Esophagus mucosa (tissue), 1 donor: ENCODE measurements at places on chromosomes 6 and 20.

DNA sequence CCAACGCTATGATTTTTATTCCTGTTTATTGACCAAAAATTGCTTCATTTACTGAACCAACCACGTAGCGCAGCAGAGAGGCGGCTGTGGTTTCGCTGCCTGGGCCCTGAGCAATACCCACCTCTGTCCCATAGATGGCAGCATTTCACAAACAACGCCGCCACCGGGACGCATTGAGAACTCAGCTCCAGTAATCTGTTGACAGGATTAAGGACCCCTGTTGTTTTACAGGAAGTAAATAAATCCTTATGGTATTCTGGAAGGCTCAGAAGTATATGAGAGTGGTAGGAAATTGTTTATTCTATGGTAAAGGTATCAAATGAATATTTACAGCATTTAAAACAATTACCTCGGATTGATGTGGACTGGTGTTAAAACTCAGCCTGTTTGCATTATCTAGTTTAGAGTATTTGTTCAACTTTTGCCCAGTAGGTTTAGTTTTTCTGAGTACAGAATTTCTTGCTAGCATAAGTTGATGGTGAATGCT lies 547.9 kb upstream of the SLC35B3 start:
- ATAC-seq, result peak; percentile 91

- no peak for ATAC-seq
Observed at GRCh38 chr6:45398075-45398813, 20.5 kb upstream of the SUPT3H start.

DNA sequence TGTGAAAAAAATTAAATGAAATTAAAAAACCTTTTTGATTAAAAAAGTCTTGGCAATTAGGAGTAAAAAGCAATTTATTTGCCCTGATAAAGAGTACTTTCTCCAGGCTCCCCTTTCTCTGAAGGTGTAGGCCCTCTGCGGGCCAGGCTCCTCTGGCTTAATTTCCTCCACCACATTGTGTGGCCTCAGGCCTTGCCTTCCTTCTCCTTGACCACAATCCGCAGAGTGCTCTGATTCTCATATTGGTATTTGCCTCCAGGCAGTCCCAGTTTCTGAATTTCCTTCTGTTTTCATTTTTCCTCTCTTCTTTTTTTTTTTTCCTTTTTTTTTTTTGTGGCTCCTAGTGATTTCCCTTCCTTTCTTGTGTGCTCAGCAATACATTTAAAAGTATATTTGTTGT lies 96.4 kb downstream of the AIG1 start:
- ATAC-seq, result no peak

DNA sequence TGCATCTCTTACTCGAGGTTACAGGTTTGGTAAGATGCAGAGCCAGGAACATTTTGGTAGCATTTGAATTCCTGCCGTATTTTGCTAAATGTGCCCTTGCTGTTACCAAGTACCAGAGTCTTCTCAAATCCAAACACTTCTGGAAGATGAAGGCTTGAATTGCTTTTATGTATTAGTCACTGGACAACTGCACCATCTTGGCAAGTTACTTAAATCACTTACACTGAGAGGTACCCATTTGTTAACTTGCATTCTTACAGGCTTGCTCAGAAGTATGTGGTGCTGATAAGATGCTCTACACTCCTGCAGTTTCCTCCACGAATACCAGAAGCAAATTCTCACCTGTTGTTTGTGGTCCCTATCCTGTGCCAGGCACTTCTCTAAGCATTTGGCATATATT lies 12.7 kb downstream of the IL22RA2 start:
- no peak for ATAC-seq

DNA sequence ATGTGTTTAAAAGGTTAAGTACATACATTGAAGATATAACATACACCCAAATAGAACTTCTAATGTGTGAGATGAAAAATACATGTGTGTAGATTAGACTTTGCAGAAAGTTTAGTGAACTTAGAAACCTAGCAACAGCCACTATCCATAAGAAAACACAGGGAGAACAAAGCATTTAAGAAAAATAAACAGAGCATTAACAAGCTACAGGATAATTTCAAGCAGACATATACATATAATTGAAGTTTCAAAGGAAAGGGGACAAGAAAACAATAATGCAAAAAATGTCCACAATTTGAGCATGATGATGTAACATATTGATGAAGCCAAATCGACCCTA lies 18.2 kb upstream of the THBS2 start:
- ATAC-seq, result no peak

DNA sequence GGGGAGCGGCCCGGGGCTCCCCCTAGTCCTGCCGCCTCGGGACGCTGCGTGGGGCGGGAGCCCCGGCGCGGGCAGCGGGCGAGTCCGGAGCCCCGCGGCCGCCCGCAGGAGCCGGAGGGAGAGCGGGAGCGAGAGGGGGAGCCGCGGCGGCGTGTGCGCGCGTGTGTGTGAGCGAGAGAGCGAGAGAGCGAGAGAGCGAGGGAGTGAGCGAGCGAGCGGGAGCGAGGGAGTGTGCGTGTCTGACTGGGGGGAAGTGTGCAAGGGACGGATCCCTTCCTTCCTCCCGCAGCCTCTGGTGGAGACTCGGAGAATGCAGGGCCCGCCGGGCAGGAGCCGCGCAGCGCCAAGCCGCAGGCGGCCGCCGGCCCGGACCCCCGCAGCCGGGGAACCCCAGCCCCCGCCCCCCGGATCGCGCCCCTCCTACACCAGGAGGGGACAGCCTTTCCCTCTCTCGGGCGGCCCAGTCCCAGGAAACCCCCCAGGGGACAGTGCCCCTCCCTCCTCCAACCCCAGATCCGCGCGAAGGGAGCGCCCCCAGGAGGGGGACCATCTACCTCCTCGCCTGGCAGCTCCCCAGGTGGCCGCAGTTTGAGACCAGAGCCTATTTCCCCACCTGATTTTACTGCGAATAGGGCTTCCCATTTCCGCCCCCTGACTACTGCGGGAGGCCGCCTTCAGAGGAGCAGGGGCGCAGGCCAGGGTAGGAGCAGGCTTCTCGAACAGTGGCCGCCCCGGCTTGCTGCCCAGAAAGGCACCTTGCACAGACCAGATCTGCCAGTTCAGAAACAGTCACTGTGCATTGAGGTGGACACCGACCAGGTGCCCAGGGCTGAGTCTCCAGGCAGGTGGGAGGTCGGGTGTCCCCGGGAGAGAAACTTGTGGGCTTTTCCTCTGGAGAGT lies at the start of gene CDH22:
Gene CDH22 (minus strand): TSS at position 241 of the 900 bp plus-strand sequence. CDS start 57,204 bp downstream, outside the sequence.
- no peak for ATAC-seq

GRCh38 chr6:41527721-41528408 lies 18.3 kb upstream of the FOXP4 start:
- ATAC-seq, result no peak

GRCh38 chr6:157647261-157647915 lies 175.7 kb upstream of the SNX9 start:
- no peak for ATAC-seq
